Brain (organoid and tissue), 16 donors: ENCODE measurements at places on chromosomes 2 and 18.

GRCh38 chr2:136920652-136921333 lies 155.4 kb downstream of the THSD7B start:
- DNase-seq, result peak; percentile 62

- no peak for DNase-seq
These were observed 12.9 kb downstream of the IER3IP1 start for GRCh38 chr18:47163241-47163640.

DNA sequence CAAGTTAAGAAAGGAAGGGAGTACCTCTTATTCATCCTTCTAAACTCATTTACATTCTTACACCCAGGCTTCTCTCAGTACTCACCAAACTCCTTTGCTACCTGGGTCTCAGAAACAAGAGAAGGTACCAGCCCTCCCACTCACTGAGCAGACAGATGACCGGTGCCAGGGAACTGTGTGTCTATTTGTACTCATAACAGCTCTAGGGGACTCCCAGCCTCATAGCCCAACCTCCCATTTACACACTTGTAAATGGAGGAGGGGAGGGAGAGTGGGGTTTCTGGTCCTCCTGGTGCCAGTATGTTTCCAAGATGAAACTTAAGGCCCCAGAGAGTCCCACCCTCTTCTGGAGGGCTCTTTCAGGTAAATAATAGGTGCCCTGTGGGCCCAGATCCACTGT lies 42.8 kb upstream of the SIGLEC15 start:
- DNase-seq, result no peak

DNA sequence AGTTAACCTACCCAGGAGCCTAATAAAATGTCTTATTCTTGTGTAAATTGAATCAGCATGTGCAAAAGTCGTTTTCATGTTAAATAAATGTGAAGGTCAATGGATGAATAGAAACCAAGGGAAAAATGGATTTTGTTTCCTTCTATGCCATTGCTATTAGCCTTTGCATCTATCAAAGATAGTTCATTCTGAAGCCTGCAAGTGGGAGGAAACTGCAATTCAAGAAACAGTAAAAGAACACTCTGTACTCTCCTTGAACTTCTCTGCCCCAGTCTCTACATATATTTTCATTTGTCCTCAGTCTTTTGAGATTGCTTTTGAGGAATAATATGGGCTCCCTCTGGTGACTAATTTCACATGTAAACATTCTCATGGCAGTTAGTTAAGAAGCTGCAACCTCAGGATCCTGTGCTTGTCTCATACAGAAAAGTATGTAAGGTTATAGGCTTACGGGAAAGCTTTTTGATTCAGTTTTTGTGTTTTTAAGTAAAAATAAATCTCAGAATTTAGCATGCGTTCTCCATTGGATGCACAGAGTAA lies 1590.0 kb upstream of the LRRTM1 start:
- peak; percentile 42 for DNase-seq

- DNase-seq, result no peak
These were observed 445 bp downstream of the C1GALT1C1L start for GRCh38 chr2:43675646-43676321.

DNA sequence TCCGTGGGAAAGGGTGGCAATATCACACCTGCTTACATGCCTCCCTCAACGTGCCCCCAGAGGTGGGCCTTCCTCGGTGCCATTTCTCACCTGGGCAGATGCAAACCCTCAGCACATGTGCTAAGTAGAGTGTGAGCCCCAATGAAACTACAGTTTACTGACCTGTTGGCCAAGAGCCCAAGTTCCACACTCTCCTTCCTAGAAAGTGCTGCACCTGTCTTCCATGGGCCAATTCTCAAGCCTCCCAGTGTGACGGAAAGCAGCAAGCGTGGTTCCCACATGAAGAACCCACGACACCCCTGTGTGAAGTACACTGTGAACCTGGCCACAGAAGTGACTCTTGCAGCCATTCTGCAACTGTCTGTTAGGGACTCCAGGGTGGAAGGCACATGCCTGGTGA lies 73.7 kb downstream of the UXS1 start:
- no peak for DNase-seq

DNA sequence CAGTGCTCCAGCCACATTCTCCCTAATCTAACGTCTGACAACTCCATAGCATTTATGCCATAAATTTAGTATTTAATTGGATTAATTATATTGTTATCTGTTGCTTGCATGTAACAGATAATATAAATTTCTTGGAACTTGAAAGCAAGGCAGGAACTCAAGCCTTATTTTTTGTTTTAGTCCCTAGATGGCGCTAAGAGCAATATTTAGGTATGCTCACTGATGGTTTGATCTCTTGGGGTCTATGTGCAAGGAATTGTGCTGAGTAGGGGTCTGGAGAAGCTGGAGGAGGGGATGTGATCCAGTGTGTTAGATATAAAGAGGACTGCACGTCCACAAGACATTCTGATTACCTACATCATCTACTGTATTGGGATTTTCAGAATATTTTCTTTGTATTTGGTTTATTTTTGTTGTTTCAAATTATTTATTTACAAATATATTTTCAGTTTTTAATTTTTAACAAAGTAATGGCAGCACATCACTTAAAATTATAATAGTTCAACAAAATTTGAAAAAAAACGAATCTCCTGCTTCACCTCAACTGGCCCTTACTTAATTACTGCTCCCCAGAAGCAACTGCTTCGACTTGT lies 32.8 kb downstream of the KATNAL2 start:
- DNase-seq, result no peak

GRCh38 chr2:162711832-162712540 lies 126.6 kb downstream of the KCNH7 start:
- no peak for DNase-seq

DNA sequence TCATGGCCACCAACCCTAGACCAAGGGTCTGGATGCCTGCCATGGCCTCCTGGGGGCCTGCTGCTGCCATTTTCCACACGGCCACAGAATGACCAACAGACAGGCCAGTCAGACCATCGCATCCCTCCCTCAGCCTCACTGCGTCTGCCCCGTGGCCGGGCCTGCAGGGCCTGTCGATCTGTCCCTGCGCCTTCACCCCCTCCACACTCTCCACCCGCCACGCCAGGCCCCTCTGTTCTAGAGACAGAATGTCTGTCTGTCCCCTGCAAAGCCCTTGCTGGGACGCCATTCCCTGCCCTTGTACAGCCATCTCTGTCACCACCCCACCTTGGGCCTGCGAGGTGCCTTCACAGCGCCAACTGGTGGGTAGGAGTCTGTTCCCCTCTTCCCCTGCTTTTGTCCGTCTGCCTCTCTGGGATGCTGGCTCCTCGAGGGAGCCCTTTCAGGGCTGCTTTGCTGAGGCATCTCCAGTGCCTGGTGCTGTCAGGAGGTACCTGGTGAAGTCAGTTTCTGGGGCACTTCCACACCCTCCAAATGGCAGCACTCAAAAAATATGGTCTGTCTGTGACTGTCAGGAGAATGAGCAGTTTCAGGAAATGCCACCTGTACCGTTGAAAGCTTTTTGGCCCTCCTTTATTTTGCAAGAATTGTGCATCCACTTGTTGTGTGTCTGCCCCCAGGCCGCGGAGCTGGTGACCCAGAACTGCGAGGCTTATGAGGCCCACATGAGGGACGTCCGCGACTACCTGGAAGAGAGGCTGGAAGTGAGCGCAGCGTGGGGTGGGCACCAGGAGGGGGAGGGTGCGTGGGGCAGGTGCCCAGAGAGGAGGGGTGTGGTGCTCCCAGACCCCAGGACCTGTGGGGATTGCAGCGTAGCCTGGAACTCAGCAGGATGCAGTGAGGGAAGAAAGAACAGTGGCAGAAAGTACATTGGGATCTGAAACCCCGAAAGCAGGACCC lies 6.7 kb upstream of the ESPNL start:
- DNase-seq, result no peak

DNA sequence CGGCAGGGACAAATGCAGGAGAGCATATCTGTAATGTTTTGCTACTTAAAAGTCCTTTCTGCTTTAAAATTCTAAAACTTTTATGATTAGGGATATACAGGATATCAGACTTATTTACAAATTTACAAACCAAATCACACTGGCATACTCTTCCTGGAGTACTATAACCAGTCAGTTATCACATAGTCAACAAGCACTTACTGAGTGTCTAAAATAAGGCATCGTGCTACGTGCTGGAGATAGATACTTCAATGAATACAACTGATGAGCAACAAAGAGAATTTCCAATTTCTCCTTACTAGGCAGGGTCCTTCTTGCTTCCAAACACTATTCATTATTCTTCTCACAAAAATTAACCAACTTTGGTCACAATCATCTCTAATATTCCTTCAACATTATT lies 113.5 kb downstream of the PLEKHM3 start:
- DNase-seq, result no peak
